ENCODE measurements at places on chromosomes 12 and 14. TPM values are rescaled to one million over a fixed set of nuclear protein-coding genes. Genes with fewer than 3 reads are reported as not detected.

The ZDHHC17 gene
- total RNA-seq = 21.4 TPM

The LIN7A gene
- 15.3 TPM for total RNA-seq

The KRT2 gene
- total RNA-seq = not detected

The SERPINA4 gene
- total RNA-seq = not detected

The AKAP6 gene
- 181 TPM for total RNA-seq

The LRTM2 gene
- not detected for total RNA-seq

The SOAT2 gene
- not detected for total RNA-seq

The CLMN gene
- total RNA-seq = 4.5 TPM

Data from heart right ventricle (tissue), 16 donors.